ENCODE measurements at places on chromosomes 7 and 10. TPM values are rescaled to one million over a fixed set of nuclear protein-coding genes. Genes with fewer than 3 reads are reported as not detected.
A peak's percentile ranks its signal among the peaks of the same experiment; 100 is the strongest.

The MUC12 gene
- total RNA-seq = 7.8 TPM

DNA sequence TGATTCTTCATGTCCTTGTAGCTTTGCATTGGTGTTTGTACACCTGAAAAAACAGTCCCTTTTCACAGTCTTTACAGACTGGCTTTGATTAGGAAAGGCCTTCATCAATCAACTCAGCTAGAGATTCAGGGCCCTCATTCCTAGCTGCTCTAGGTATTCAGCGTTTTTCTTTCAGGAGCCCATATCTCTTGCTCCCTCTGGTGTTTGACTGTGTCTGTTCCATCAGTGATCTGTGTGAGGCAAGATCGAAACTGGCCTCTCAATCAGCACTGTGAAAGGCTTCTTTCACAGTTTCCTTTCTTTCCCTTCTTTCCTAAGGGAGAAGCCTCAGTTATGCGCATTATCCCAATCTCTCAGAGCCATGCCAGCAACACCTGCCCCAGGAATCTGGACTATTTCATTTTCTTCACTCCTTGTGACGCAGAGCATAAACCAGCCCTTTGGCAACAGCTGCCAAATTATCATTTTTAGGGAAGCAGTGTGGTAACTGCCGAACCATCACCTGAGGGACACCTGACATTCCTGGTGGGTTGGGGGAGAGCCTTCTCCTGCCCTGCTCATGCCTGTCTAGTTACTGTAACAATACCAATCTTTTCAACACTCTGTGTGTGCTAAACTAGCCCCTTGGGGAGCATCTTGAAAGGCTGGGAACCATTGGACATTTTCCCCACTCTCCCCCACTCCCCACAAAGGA, 75.7 kb upstream of the CCDC71L start:
- DNase-seq = no peak

DNA sequence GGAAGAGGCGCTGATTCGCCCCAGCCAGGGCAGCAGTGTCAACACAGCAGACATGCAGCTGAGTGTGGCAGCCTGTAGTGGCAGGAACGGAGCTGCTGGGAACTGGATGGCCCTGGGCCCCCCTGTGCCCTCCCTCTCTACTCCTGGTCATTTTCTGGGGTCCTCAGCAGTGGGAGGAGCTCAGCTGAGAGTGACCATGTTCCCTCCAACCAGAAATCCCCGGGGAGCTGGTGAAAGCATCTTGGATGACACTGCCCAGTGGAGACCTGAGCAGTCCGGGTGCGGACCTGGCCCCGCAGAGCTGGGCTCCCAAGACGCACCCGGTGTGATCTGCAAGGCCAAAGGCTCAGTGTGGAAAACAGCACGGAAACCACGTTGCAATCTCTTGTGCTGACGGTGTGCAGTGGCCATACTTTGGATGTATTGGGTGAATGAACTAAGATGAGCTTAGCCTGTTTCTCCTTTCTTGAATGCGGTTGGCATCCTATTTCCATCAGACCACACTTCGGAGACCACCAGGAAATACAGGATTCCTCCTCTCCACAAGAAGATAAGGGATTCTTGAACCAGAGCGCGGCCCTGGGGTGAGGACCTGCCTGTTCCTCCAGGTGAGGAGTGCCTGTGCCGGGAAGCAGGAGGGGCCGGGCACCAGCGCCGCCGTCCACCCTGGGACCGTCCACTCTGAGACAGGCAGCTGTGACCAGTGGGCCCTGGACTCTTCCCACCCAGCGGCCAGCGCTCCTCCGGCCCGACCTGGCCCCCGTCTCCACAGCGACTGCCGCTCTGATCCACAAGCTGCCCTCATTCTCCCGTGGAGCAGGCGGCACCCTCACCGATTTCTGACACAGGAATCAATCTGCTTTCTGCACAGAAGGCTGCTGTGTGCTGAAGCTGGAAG, 93.5 kb upstream of the DIP2C start:
- peak; percentile 1 for DNase-seq

DNA sequence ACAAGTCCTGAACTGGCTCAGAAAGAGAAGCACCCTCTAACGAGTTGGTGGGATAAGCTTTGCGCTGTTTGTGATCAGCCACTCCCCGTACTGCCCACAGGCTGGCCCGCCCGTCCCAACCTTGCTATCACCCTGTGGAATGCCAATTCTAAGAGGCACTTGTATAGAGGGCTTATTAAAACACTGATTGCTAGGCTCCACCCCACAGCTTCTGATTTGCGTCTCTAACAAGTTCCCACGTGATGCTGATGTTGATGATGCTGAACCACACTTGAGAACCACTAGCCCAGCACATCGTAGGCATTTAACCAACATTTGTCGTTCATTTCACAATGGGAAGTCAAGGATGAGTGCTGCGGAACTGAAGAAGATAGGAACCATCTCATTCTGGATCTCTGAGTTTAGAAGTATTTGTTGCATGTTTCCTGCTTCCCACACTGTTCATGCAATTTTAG, 12.7 kb upstream of the GSAP start:
- no peak for DNase-seq

- DNase-seq = no peak
These were observed 114.0 kb upstream of the TCF7L2 start for GRCh38 chr10:112835944-112836451.

Data from neural crest cell (in vitro differentiated cells).